ENCODE measurements at places on chromosomes 16 and 17.

DNA sequence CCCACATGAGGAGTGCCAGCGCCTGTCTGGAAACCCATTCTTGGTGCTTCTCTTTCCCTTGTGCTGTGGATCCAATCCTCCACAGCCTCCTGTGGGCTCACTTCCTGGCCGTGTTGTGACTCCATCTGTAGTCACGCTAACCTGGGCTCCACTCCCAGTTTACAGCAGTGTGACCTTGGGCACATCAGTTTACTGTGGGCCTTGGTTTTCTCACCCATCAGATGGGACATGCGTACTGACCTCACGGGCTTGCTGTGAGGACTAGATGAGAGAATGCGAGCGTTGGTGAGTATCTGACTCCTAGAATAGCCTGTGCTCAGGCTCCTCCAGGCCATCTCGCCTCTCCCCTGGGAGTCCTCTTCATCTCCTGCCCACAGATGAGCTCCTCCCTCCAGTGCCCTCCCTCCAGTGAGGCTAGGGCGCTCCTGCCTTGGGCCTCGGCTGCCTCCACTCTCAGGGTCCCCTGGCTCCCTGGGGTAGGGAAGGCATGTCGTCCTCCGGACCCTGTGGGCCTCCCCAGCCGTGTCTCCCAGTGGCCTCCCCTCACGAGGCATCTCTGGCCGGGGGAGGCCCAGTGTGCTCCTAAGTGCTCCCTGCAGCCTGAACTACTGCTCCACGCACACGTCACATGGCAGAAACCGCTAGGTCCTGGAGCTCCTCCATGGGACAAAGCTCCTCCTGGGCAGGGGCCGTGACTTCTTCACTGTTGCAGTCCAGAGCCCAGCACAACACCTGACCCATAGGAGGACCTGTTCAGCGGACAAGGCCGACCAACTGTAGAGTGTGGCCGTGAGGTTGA, 5.2 kb upstream of the FOXJ1 start:
- no peak for DNase-seq

DNA sequence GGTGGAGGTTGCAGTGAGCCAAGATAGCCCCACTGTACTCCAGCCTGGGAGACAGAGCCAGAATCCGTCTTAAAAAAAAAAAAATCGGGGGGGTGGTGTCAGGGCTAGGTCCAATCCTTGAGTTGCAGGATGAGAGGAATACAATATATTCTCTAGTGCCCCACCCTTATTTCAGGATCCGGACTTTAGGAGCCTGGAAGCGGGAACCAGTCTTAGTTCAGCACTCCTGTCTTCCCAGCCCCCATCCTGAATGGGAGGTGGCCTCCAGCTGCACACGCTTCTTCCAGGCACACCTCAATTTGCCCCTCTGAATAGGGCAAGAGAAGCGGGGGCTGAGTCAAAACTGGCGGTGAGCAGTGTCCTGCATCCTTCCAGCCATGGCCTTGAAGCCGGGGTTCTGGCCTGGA, 1.6 kb downstream of the FHOD1 start:
- no peak for DNase-seq

- DNase-seq, result no peak
These were observed 28.8 kb downstream of the RFWD3 start for GRCh38 chr16:74637742-74638453.

GRCh38 chr17:15650741-15651582, 31.5 kb upstream of the FBXW10B start:
- no peak for DNase-seq

- no peak for DNase-seq
These were observed 37.0 kb upstream of the CCDC182 start for GRCh38 chr17:57782062-57782490.

GRCh38 chr16:65833171-65833871, 533.2 kb upstream of the CDH5 start:
- DNase-seq, result peak; percentile 95

GRCh38 chr17:34639706-34640425, 60.5 kb downstream of the TMEM132E start:
- no peak for DNase-seq

GRCh38 chr17:36609498-36609862, 8.1 kb downstream of the MRM1 start:
- DNase-seq, result no peak

DNA sequence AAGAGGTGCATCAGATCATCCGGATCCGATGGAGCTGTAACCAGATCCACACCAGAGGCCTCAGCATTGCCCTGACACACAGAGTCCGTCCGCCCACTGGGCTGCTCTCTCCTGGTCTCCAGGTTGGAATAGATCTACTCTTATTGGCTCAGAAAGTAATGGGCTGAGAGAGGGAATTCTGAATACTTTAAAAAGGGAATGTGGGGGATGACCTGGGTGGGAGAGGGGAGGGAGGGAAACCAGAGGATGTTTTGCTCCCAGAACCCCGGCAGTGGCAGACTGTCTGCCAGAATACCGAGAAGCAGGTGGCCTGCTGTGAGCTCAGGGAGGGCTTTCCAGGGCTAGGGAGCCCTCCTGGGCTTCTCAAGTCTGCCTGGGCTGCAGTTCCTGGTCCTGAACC, 126.5 kb downstream of the ENGASE start:
- DNase-seq, result no peak

DNA sequence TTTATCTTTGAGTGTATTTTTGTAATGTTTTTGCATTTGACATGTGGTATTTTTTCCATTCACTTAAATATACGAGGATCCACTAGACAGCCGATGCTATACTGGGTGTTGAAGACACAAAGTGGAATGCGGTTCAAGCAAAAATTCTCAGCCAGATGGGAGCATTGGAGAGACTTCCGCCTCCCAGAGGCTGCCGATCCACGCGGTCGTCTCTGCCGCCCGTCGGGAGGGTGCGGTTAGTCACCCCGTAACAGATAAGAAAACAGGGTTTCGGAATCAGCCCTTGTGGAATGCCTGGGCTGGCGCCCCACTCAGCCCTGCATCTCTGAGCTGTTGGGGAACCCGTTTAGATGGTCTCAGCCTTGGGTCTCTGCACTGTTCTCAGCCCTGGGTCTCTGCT, 7.3 kb downstream of the GSE1 start:
- DNase-seq, result peak; percentile 77

DNA sequence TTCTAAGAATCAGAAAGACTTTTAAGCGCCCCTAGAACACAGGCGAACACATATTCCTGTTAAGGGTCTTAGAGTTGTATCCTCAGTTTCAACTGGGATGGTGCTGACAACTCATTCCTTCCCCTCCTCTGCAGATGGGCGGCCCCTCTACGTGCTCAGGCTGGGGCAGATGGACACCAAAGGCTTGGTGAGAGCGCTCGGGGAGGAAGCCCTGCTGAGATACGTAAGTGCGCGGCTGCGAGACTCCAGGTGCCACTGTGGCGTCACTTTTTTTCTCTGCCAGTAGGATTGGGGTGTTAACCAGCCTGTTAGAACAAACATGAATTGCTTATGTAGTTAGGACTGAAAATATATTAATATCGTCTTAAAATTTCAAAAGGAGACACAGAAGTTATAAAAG, 62.7 kb downstream of the SEC14L1 start:
- DNase-seq, result no peak

GRCh38 chr16:2196162-2196980, at the start of gene CASKIN1:
CASKIN1 (minus strand) TSS chr16:2196605; CDS start chr16:2196432, 173 bp downstream.
- no peak for DNase-seq

DNA sequence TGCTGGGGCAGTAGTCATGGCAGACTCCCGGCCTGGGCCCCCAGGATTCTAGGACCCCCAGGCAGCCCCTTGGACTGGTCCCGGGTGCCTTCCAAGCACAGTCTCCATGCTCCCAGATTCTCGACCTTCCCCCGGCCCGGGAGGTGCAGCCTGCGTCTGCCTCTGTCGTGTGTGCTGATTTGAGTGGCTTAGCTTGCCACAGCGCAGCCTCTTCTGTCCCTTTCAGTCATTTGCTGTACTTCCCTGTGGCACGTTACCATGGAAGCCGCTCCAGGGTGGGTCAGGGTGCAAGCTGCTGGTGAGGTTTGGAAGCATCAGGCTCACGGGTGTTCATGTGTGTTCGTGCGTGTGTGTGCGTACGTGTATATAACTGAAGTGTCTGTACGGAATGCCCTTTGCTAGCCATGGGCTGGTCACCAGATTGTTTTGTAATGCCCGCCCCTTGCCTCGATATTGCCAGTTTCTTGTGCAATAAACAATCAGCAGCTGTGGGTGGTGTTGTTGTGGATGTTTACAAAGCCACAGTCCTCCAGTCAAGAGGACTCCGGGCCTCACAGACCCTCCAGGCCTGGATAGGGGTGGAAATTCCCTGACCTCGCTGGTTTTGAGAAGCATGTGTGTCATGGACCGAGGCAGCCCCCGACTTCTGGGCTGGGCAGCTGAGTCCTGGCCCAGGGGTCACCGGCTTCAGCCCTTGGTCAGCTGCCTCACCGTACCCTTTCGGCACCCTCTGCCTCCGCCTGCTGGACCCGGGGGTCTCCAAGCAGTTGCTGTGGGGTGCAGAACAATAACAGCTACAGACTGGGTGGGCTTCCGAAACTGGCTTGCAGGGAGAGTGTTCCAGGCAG, 9.7 kb upstream of the CLEC18A start:
- DNase-seq, result no peak

- no peak for DNase-seq
These were observed 94.9 kb downstream of the SLC39A11 start for GRCh38 chr17:72997559-72997958.

- DNase-seq, result no peak
These were observed 185.9 kb downstream of the SEC14L1 start for GRCh38 chr17:77326636-77327035.

DNA sequence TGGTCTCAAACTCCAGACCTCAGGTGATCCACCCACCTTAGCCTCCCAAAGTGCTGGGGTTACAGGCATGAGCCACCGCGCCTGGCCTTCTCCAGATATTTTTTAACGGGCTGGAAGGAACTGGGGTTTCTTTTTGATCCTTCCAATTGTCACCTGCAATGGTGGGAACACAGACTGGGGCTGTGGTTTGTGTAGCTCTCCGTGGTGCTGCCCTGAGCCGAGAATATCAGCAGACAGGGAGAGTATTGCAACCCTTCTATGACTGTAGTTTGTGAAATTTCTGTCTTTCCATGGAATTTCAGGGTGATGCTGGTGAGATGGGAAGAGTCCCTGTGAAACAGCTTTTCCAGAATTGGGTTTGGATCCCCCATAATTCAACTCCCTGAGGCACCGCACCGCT, 263.5 kb downstream of the ENGASE start:
- DNase-seq, result no peak

DNA sequence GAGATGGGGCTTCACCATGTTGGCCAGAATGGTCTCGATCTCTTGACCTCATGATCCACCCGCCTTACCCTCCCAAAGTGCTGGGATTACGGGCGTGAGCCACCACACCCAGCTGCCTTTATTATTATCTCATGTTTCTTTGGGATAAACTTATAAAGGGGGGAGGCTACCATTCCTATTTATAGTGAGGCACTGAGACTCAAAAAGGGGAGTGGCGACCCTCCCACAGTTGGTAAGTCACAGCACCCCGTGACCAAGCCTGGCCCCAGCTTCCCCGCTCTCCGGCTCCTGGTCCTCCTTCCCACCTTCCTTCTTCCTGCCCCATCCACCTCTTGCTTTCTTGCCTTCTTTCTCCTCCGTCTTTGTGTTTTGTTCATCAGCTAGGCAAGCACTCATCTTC, 5.2 kb downstream of the MYH3 start:
- no peak for DNase-seq

- no peak for DNase-seq
These were observed 20.4 kb downstream of the VAC14 start for GRCh38 chr16:70780546-70780945.

DNA sequence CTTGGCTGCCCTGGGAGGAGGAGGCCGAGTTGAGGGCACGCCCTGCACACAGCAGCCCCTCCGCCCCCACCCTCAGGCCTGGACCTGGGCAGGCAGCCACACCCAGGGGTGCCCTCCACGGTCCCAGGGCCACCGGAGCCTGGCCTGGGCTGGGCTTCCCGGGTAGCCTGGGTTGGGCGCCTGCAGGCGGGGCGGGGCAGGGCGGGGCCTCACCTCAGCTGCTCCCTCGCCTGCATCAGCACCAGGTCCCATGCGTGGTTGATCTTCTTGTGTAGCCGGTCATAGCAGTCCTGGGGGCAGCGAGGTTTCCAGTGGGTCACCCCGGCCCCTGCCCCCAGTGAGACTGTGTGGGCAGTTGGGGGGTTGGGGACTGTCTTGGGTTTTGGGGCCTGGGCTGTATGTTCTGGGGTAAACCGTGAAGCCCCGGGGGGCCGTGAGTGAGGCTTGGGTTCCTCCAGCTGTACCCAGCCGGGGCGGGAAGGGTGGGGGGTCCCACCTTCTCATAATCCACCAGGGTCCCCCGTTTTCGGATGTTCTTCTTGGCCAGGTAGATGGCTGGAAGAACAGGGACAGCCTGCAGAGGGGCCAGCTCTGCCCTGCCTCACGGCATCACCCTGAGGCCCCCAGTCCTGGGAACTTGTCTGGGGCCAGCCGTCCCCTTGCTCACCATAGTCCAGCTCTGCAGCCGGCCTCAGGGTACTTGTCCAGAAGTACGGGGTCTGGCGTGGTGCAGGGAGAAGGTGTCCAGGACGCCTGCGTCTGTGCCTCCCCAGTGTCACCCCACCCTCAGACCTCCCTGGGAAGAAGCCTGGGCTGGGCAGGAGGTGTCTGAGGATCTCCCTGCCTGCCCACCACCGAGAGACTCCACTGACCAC, 2.0 kb downstream of the RGS11 start:
- no peak for DNase-seq

- peak; percentile 70 for DNase-seq
These were observed 1.2 kb downstream of the RTN4RL1 start for GRCh38 chr17:2023692-2024571.

DNA sequence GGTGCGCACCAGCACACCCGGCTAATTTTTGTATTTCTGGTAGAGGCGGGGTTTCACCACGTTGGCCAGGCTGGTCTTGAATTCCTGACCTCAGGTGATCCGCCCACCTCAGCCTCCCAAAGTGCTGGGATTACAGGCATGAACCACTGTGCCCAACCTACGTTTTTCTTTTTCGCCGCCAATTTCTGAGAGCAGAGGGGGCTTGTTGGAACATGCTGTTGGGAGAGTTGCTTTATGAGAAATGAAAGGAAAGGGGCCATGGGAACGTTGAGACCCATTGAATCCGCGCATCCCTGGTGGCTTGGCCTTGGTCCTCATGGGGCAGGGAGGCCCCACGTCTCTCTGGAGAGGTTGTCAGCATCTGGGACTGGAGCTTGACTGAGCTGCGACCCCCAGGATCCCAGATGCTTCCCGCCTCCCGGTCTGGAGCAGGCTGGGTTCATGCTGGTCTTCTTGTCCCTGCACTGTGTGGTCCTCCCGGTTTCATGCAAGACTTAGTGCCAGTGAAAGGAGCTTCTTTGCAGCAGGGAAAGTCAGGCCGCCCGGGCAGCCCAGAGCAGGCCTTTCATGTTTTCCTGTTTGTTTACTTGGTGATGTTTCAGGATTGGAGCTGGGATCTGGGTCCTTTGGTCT, 22.8 kb downstream of the CRISPLD2 start:
- no peak for DNase-seq

DNA sequence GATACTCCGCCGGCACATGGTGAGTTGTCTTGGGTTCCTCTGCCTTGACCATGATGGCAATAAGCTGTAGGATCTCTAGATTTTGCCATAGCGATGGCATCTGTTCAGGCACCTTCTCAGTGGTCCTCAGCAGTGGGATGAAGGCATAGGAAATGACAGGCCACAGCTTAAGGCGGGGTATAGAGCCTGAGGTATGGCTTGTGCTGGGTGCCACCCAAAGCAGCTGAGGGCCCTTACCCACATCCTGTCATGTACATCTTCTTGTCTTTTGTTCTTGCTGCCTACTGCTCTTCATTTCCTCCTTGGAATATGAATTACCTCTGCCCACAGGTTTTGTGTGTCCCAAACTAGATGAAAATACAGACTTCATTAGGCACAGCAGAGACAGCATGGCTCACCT, 29.5 kb downstream of the KAT7 start:
- DNase-seq, result no peak

- DNase-seq, result no peak
These were observed 21.9 kb upstream of the FAAP100 start for GRCh38 chr17:81573794-81574642.

GRCh38 chr16:83802135-83802534, 5.6 kb upstream of the HSBP1 start:
- no peak for DNase-seq
